ENCODE measurements at places on chromosomes 1 and 21. TPM values are rescaled to one million over a fixed set of nuclear protein-coding genes. Genes with fewer than 3 reads are reported as not detected.

DNA sequence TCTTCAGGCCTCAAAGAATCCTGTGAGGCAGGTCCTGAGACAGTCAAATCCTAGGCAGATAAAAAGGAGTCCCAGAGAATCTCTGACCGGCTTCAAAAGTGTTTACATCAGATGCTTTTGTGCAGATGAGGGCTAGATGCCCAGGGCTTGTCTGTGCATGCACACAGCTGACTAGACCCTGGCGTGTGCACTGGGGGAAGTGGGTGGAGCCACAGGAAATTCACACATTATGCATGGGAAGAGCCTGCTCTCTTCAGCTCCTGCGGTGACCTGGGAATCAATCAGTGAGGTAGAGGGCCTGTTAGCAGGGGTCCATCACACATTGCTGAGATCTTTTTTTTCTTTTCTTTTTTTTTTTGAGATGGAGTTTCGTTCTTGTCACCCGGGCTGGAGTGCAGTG is 36.6 kb upstream of the NHLH2 start:
- H3K36me3 ChIP-seq = no peaks in the 10 kb centered on the region
- no peaks in the 10 kb centered on the region for H3K4me1 ChIP-seq
- H3K27ac ChIP-seq = no peak overlapping the region
- no peaks in the 10 kb centered on the region for H3K27me3 ChIP-seq

DNA sequence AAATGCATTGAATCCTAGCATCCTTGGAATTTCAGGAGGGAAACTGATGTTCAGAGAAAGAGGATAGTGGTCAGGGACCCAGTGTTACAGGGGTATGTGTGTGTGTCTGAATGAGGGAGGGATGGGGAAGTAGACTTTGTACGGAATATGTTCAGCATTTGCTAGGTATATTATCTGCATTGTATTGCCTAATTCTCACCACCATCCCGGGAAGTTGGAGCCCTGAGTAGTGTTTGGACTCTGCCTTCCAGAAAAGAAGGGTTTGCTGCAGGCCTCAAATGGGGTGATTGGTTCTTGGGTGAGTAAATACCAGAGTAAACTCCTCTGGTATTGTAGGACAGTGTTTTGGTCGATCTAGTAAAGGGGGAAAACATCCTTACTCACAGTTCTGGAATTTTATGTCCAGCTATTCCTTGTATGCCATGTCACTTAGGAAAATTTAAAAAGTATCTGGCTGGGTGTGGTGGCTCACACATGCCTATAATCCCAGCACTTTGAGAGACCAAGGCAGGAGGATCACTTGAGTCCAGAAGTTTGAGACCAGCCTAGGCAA is 7.1 kb upstream of the ZNF496 start:
- H3K27ac ChIP-seq = no peak overlapping the region
- peaks cover 8% of the 10 kb centered on the region for H3K36me3 ChIP-seq
- no peak overlapping the region for H3K4me3 ChIP-seq
- H3K4me1 ChIP-seq = peaks cover 14% of the 10 kb centered on the region

CHI3L2 gene
- total RNA-seq = not detected

OR2L3 gene
- not detected for total RNA-seq
